CD8-positive, alpha-beta memory T cell (primary cell): ENCODE measurements at places on chromosomes 12 and 14. TPM values are rescaled to one million over a fixed set of nuclear protein-coding genes. Genes with fewer than 3 reads are reported as not detected.

Gene PTPN21
- 0.28 TPM for total RNA-seq

Gene MGAT4C
- total RNA-seq = not detected

- H3K4me1 ChIP-seq = peaks cover 8% of the 10 kb centered on the region
- no peak overlapping the region for H3K4me3 ChIP-seq
- no peaks in the 10 kb centered on the region for H3K27me3 ChIP-seq
- no peak overlapping the region for H3K27ac ChIP-seq
- H3K36me3 ChIP-seq = no peaks in the 10 kb centered on the region
These were observed 41.5 kb downstream of the ARL6IP4 start for GRCh38 chr12:123021688-123022604.

GRCh38 chr14:99524804-99525698 is 43.8 kb downstream of the CCNK start:
- H3K36me3 ChIP-seq = no peaks in the 10 kb centered on the region
- H3K27me3 ChIP-seq = no peaks in the 10 kb centered on the region
- H3K4me3 ChIP-seq = peak overlapping the region; percentile 19
- DNase-seq = no peak
- no peak overlapping the region for H3K27ac ChIP-seq

DNA sequence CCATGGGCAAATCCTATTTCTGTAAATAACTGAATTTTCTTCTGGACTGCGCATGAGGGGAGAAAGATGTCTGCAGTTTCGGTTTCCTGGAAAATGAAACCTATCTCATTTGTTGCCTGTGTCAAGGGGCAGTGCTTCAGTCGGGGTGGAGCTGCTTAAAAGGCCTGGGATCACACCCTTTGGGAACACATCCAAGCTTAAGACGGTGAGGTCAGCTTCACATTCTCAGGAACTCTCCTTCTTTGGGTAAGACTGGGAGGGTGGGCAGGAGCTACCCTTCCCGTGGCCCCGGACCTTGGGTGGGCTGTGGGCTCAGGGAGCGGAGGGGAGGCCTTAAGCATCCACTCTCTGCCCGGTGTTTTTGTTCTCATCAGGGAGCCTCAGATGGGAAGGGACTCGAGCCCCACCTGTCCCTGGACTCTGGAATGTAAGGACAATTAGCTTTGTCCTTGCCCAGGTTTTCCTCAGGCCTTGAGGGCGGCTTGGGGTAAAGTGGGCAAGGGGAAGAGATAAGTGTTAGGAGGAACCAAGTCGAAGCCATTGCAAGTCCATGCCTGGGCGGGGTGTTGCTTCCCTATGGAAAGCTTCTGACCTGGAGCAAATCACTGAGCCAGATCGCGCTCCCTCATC is at the start of gene IFI27:
Gene IFI27, plus strand, starts transcription at position 185 of the 630 bp plus-strand sequence.
- DNase-seq = no peak
- H3K36me3 ChIP-seq = no peaks in the 10 kb centered on the region
- H3K27ac ChIP-seq = no peak within 1 kb of the TSS
- no peaks in the 10 kb centered on the region for H3K4me1 ChIP-seq
- H3K4me3 ChIP-seq = no peak within 1 kb of the TSS

- no peaks in the 10 kb centered on the region for H3K36me3 ChIP-seq
- H3K4me1 ChIP-seq = no peaks in the 10 kb centered on the region
- no peak overlapping the region for H3K4me3 ChIP-seq
- H3K27me3 ChIP-seq = no peaks in the 10 kb centered on the region
These were observed 37.1 kb downstream of the TMEM30B start for GRCh38 chr14:61244009-61244408.

DNA sequence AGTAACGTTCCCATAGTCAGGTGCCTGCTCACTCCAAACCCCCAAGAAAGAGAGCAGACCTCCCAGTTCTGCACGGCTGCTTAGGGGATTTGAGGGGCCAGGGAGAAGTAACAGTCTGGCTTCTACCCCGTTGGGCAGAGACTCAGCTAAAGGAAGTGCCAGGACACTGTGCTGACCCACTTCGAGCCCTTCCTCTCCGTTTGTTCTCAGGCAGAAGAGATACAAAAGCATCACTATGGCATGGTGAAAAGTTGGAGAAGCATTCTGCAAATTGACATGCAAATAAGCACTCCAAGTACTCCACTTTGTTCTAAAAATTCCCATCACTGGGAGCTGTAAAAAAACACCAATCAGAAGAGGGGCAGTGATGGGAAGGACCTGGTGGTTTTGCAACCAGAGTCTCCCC is 239.1 kb downstream of the EGLN3 start:
- no peak overlapping the region for H3K27ac ChIP-seq
- no peak overlapping the region for H3K4me3 ChIP-seq
- H3K4me1 ChIP-seq = no peaks in the 10 kb centered on the region
- no peaks in the 10 kb centered on the region for H3K27me3 ChIP-seq
- H3K36me3 ChIP-seq = no peaks in the 10 kb centered on the region
- no peak for DNase-seq
